Large intestine (tissue), 12 donors: ENCODE measurements at places on chromosomes 3 and 15. TPM values are rescaled to one million over a fixed set of nuclear protein-coding genes. Genes with fewer than 3 reads are reported as not detected.

SCN11A gene
- polyA plus RNA-seq: 1.1 TPM

DNA sequence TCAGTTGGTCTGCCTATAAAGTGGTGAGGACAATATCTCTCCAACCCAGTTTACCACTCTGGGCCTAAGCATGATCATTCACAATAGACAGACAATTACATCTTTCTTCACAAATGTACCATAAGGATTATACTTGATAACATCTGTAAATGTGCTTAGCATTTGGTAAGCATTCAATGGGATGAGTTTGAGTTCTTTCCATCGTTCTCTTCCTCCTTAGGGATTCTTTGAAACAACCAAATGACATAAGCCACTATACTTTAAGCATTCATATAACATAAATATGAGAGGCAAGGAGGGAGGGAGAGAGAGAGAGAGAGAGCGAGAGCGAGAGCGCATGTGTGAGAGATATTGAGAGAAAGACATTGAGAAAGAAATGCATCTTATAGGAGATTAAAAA is 303.3 kb upstream of the CBLB start:
- DNase-seq: no peak

DNA sequence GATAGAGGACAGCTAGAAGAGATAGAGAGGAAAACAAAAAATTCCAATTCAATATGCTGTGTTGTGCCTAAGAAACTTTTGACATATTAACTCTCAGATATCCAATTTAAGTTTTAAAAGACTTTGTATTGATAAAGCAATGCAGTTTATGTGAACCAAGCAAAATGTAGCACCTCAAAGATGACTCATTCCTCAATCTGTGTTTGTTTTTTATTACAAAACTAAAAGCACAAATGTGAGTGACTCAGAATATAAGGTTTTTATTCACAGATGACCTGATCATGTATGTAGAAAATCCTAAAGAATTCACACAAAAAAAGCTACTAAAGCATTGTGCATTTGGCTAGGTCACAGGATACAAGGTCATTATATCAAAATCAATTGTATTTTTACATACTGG is 11.1 kb downstream of the HCLS1 start:
- DNase-seq: no peak

DNA sequence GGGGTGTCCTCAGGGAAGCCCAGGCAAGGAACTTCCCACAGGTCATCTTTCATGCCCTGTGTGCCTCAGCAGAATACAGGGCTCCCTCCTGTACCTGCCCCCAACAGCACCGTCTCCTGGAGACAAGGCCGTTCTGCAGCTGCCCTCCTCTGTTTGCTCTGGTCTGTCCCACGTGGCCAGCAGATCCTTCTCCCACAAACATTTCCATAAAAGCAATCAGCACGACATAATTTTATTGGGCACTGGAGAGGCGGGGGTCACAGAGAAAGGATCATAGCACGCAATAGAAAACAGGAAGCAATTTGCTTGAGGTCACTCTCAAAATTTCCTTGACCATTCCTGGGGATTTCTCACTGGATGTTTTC is 29.4 kb downstream of the STARD5 start:
- no peak for DNase-seq
